ENCODE measurements at places on chromosomes 12 and 14.

DNA sequence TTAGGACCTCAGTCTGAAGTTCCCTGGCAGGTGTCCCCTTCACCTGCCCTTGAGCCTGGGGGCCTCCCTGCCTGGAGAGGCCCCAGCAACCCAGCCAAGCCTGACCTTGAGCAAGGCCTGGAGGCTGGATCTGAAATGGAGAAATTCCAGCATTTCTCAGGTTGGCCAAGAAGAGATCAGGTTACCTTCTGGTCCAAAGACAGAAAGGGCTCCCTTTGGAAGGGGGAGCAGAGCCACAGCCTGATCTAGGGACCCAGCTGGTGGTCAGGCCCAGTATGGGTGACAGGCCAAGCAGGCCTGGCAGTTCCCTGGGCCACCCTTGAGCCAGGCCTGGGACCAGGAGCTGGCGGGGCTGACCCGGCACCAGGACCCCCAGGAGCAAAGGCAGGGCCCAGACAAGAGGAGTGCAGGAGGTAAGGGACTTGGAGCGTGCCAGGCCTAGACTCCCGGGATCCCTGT lies 82.8 kb downstream of the TNFAIP2 start:
- no peak for DNase-seq

GRCh38 chr12:87603727-87604126 lies 425.5 kb downstream of the C12orf50 start:
- no peak for DNase-seq

GRCh38 chr14:103231376-103232019 lies 102.5 kb upstream of the EIF5 start:
- no peak for DNase-seq

DNA sequence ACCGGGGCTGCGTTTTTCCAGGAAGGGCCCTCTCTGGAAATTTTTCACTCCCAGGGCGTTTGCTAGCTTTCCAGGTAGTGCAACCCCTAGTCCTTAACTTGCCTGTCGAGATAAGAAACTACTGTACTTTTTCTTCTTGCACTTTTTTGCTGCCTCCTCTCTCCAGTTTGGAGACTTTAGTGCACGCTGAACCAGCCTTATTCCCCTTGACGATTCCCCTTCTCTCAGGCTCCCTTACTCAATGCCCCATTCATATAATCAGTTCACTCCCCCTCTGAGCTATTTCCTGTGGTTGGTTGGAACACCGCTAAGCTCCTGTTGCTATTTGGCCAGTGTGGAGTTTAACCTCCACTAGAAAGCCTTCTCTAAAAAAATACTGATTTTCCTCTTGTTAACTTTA lies 682 bp downstream of the CREBL2 start:
- DNase-seq, result no peak

DNA sequence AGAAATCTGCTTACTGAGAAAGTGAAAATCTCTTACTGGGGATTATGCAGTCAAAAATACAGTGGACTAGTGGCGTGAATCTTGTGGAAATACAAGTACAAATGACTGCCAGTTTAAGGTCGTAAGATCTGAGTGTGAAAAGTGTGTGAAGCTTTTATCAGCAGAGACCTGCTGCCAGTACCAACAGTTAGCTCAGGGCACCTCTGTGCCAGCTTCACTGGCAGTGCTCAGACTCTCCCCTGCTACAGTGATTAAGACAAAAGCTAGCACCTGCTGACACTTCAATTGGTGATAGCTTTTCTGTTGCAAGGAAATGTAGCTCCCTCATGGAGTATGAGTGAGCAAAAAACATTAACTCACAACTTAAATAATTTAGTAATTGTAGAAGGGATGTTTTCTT lies 185.1 kb downstream of the ANO6 start:
- DNase-seq, result no peak

DNA sequence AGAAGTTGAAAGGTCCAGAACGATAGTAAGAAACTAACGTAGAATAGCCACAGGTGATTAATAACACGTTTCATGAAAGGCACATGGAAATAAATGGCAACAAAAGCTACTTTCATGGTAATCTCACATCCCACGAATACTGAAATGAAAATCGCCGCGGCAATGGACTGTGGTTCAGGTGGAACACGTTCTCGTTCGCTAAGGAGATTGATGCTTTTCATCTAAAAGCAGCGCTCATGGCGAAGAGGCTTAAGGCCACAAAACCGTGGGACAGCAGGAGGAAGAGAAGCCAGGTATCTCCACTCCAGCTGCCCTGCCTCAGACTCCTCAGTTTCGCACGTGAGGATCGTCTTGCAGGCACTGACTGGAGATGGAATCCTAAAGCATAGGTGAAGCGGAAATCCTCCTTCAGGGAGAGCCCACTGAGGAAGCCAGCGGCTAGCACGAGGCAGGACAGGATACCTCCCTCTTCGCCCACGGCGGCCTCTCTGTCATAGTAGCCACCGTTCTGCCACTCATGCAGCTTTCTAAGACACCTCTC lies 696 bp upstream of the GPHN start:
- DNase-seq, result no peak

DNA sequence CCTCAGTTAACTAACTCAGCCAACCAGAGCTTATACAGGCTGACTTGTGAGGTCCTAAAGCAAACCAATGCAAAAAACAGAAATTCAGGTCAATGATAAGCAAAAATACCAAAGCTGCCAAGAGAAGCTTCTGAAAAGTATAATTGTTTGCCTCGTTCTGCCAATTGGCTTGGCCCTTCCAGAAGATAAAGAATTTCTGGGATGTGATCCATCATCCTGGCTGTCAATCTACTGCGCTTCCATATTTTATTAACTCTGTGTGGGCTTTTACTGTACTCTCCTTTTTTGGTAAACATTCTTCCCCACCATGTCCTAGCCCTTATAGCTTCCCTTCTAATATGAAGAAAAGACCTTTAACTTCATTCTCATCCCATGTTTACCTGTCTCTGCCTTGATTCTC lies 387.9 kb downstream of the TMEM117 start:
- DNase-seq, result no peak

DNA sequence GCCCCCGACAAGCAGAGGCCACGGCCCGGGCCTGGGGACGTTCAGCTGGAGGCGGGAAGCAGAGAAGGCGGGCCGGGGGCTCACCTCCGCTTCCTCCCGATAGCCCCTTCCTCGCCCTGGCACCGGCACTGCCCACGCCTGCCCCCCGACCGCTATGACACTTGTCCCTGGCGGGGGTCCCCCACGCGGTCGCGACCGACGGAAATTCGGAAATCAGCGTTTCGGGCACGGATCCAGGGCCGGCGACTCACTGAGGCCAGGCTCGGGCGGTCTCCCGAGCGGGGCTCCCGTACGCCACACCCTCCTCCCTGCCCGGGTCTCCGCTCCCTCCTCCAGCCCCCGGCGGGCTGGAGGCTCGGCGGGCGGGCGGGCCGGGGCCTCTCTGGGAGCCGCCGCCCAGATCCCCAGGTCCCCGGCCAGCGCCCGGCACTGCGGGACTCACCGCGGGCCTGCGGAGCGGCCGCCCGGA lies 581 bp downstream of the PITPNM2 start:
- DNase-seq, result peak; percentile 24

- no peak for DNase-seq
Observed at GRCh38 chr14:102900631-102901571, 21.6 kb upstream of the AMN start.

- no peak for DNase-seq
Observed at GRCh38 chr14:99670361-99671234, 13.5 kb upstream of the CYP46A1 start.

DNA sequence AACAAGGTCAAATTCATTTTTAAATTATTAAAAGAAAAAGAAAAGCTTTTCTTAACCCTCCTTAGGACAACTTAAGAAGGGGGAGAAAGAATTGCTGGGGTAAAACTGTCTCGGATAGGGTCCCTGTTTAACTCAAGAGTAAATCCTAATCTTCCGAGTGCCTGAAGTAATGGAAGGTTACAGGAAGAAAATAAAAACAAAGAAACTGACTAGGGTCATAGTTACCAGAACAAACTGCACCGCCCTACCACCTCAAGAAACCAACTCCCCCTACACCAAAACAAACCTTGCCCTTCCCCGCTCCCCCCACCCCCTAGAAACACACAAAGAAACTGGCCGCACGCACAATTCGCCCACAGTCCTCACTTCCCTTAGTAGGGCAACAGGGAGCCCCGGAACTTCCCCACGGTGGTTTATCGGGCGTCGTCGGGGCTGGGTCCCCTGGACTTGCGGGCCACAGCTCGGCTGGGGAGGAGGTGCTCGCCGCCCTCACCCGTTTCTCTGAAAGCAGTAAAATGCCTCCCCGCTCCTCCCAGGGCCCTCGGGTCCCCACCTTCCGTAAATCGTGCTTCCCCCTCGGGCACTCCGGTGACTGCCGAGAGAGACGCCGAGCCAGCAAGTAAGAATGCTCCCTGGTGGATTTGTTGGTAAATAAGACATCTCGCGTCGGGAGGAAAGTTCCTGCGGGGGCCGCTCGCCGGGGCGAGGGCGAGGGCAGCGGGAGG lies 2.4 kb downstream of the SINHCAF start:
- DNase-seq, result peak; percentile 39

DNA sequence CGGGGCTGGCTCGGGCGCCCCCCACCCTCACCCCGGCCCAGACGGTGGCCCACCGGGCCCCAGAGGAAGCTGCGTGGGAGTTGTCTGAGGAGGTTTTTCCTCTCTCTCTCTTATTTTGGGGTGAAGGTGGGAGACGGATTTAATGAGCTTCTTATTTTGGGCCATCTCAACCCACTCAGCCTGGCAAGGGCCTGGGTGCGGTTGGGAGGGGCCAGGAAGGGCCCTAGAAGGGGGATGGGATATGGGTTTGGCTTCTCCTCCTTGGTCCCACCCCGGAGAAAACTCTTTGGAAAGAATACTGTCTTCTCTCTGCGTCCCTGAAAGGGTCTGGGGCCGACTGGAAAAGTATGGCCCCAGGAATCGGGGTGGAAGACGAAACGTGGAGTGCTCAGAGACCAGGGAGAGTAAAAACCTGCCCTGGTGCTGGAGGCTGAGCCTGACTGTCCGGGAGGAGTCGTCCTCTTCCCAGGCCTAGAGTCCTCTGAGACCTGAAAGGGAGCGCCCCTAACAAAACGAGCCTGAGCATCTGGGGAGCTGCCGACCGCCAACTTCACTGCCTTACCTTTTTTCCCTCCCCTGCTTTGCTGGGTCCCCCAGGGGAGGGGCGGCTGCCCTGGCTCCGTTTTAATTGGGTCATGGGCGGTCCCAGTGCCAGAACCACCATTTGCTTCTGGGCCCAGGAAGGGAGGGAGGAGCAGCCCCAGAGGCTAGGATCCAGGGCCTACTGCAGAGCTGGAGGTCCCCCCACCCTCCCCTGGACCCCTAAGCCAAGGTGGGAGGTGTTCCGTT lies 1.6 kb downstream of the MMP14 start:
- no peak for DNase-seq

GRCh38 chr12:47763481-47764346 lies 5.0 kb upstream of the RAPGEF3 start:
- DNase-seq, result no peak

DNA sequence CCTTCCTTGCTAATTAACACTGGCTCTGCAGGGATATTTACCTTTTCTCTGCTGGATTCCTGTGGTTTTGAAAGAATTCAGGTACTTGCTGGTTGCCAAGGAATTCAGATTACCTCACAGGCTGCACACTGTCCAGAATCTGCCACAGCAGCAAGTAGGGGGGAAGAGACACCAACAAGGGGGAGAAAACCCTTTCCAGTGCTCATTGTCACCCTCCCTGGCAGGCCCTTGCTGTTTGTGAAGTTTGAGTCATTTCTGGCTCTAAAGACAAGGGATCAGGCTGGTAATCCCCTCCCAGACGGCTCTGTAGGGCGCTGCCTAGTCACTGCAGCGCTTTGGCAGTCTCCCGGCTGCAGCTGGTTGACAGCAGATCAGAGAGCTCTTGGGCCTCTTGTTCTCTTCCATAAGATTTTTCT lies 50.8 kb downstream of the TTLL5 start:
- no peak for DNase-seq

- no peak for DNase-seq
Observed at GRCh38 chr12:51326698-51327439, 2.9 kb upstream of the BIN2 start.

DNA sequence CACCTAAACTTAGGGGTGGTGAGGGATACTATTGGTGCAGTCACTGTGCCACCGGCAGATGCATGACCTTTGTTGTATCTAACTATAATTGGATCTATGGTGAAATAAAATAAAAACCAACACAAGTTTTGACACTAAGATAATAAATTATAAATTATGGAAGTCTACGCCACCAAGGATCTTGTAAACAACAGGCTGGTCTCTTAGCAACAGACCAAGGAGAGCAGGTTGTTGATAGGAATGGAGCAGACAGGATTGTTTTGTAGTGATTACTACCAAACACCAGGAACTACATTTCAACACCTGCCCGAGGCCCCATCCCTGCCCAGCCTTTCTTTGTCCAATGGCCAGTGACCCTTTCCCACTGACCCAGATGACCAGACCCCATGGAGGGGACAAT lies 1178.0 kb downstream of the VRK1 start:
- DNase-seq, result no peak

GRCh38 chr12:93098077-93098476 lies 169.0 kb upstream of the EEA1 start:
- DNase-seq, result peak; percentile 58

DNA sequence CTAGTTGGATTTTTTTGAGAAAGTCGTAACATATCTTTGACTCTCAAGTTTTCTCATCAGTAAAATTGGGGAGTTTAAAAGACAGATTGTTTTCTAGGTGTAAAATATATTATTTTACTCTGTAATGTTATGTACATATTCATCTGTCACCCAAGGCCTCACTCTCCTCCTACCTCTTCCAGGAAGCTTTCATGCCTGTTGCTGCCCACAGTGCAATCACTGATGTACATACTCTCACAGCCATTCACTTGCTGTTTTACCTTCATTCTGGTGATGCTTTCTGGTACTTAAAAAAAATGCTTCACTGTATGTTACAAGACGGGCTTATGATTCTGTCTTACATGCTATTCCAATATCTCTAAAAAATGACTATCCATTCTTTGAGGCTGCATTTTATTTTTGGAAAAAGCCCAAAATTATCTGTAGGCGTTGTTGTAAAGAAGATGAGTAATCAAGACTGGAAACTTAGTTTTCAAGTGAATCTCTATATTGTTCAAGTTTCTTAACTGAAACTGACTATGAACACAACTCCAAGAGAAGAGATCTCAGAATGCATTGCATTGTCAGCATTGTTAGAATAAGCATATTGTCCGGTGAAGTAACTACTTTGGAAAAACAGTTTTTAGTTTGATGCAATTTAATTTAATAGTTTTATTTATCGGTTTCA lies 82.5 kb downstream of the LMO3 start:
- DNase-seq, result no peak

Measured in stimulated activated CD4-positive, alpha-beta T cell treated with anti-CD3 and anti-CD28 coated beads, Interleukin-4, amount 100 ng/mL, for 4 hours (primary cell).